NCI-H2107 (cell line): ENCODE measurements at places on chromosomes 3 and 15.

DNA sequence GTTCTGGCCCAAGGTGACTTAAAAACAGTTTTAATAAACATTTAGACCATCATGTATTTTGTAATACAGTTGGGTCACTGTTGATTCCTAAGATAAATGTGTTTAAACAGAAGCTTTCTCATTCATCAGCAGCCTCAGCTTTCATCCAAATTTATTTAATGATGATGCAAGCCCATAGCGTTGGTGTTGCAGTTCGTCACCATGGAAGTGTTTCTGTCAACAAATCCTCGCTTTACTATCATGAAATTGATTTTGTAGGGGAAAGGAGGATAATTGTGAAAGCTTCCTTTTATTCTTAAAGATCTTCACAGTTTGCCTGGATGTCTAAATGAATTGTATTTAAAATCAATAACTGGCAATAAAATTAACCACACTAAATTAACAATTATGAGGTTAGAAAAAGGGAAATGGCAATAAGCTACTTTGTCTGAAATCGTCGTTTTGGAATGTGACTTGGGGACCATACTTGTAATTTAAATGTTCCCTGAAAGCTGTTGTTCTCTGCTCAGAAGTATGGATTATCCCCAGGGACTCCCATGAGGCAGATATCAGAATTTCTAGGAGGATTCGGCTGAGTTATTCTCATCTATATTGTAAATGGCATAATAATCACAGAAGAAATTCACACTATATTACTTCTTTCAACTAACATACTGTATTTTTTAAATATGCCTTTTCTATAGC lies 29.0 kb downstream of the CMSS1 start:
- DNase-seq = no peak

DNA sequence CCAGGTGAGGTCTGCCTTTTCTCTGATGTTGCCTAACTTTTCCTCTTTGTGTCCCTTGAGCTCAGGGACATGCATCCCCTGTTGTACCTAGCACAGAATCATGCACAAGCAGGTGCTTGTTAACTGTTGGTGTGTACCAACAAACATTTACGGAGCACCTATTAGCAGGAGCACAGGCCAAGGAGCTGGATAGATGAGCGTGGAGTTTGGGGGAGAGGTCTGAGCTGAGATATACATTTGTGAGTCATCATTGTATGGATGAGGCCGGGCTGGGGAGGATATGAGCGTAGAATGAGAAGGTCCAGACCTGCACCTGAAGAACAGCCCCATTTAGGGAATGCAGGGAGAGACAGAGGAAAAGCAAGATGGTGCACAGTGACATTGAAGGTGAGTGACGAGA lies 53.4 kb downstream of the SMAD3 start:
- no peak for DNase-seq

GRCh38 chr3:61448378-61448777 lies 113.0 kb upstream of the PTPRG start:
- no peak for DNase-seq

DNA sequence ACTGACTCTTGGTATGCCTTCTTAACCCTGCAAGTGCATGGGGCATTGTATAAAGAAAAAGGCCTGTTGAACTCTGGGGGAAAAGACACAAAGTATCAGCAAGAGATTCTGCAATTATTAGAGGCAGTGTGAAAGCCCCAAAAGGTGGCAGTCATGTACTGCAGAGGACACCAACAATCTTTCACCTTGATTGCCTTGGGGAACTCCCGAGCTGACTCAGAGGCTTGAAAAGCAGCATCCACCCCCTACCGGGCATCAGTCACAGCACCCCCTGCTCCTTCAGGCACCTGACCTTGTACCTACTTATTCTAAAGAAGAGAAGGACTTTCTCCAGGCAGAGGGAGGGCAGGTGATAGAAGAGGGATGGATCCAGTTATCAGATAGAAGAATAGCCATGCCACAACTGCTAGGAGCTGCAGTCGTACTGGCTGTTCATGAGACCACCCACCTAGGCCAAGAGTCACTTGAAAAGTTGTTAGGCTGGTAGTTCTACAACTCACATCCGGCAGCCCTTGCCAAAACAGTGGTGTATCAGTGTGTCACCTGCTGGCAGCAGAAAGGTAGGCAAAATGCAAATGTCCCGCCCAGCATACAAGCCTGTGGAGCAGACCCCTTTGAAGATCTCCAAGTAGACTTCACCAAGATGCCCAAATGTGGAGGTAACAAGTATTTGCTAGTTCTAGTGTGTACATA lies 241.6 kb upstream of the CNTN6 start:
- no peak for DNase-seq

- DNase-seq = no peak
Observed at GRCh38 chr3:41247055-41248004, 48.0 kb downstream of the CTNNB1 start.

- DNase-seq = no peak
Observed at GRCh38 chr15:26887926-26888666, 21.2 kb downstream of the GABRA5 start.

GRCh38 chr3:133620066-133620784 lies 41.5 kb downstream of the TOPBP1 start:
- no peak for DNase-seq

GRCh38 chr15:32957219-32957618 lies 237.3 kb downstream of the FMN1 start:
- DNase-seq = no peak

- DNase-seq = no peak
Observed at GRCh38 chr15:26967719-26968269, 3.2 kb upstream of the GABRG3 start.

GRCh38 chr3:119676020-119676419 lies 1.2 kb downstream of the COX17 start:
- no peak for DNase-seq

DNA sequence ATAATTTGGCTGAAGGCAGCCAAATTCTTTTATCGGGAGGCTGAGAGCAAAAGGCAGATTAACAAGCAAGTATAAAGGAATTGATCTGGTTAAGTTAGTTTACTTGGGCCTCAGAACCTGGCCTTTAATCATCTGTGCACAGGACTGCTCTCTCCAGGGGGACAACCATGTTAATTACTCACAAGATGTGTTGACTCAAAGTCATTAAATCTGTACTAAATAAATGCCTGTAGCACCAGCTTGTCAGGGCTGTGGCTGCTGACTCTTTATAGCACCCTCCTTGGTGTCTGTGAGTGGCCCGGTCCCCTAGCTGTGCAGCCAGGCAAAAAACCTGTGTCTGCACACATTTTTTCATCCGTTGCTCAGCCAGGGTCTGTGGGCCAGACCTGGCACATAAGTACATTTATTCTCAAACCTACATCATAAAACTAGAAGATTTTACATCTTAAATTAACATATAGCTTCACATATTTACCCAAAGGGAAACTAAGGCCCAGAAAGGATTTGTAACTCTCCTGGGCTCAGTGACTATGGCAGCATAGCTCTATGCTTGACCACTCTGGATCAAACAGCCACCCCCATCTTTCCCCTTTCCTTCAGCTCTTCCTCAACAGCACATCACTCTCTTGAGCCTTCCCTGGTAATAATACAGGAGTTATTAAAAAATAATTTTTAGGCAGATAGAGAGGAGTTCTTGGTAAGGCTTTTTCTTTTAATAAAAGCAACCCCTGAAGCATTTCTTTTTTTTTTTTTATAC lies 51.4 kb downstream of the NCEH1 start:
- no peak for DNase-seq

DNA sequence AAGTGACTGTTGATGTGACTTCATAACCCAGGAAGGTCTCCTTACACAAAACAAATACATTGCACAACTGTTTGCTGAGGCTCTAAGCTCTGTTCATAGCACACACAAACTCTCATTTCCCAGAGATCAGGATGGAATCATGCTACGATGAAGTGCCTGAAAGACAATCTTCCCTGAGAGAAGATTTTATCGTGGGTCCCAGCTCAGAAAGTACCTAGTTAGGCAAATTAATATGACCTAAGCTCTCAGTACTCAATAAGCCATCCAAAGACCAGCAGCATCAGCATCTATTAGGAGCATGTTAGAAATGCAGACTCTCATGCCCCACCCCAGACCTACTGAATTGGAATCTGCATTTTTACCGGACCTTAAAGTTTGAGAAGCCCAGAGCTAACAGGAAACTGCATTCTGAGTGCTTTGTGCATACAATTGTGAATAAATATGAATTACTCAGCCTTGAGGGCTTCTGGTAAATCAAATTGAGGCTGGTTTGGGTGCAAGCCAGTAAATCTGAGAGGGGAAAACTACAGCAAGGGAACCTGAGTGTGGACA lies 161.5 kb upstream of the C2CD4B start:
- DNase-seq = no peak

DNA sequence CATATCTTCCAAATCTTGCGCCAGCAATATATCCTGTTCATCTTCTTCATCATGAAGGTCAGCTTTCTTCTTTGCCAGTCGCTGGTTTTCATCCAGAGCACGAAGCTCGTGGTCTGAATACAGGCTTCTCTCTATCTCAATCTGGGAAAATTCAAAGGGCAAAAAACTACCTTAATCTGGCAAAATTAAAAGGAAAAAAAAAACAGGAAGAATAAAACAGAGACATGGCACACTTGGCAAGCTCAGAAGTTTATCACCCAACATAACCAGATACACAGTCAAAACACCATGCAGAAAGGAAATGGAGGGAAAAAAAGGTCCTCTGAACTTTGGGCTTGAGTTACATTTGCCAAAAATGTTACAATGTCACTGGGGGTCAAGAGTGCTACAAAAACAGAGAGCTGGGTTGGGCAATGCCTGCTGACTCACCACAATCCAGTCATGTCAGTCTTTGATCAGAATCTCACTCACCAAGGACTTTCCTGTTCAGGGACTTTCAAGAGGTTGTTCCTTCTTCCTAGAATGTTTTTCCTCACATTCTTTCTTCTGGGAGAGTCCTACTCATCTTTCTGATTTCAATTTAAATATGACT lies 1.5 kb downstream of the MRPL46 start:
- no peak for DNase-seq

- no peak for DNase-seq
Observed at GRCh38 chr3:184568924-184569829, 7.6 kb downstream of the EPHB3 start.

DNA sequence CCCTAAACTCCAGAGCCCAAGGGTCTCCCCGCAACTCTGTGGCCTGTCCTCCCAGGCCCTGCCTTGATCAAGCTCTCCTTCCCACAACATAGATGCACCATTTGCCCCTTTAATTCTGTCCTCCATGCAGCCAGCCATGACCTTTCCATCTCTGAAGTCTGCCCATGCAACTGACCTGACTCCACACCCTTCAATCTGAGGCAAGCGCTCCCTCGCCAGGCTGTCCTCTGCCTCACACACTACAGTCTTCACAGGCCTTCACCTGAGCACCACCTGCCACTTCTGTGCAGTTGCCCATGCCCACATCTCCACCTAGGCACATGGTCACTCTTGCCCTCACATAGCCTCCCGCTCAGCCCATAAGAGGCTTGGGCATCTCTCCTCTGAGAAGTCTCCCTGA lies 244.0 kb downstream of the OCA2 start:
- DNase-seq = no peak

DNA sequence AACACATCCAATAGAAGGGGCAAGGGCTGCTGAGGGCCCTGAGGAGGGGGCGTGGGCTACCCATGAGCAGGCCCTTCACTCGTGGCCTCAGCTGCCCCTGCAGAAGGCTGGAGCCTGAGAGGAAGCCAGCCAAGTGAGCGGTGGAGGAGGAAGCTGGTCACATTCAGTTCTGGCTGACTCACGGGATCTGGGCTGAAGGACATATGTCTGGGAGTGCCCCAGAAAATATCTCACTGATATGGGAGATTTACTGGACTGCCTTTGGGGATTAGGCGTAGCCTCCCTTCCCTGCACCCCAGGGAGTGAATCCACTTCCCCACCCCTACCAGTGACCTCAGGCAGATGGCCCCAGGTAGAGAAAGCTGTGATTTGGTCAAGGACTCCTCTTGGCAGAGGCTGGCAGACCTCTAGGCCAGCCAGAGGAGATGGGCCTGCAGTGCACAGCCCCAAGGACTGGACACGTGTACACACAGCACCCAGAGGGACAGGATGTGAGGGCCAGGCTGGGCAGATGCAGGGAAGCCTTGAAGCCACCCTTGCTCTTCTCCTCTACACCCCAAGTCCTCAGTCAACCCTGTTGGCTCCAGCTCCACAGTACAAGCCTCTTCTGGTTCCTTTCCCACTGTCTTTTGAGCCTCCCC lies 14.2 kb upstream of the ANKDD1A start:
- DNase-seq = no peak

DNA sequence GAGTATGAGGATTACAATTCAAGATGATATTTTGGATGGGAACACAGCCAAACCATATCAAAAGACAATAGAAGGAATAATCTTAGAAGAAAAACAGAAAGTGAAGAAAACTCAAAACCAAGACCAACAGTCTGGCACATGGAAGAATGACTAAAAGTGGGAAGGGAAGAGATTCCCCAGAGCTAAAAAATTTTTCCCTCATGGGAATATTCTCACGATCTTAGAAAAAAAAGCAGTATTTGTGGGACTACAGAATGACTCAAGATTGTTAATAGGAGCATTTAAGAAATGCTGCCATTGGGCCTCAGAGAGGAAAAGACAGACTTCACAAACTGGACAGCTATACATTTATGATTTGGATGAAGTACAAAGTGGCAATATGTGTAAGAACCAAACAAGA lies 18.3 kb downstream of the OSTN start:
- DNase-seq = no peak

DNA sequence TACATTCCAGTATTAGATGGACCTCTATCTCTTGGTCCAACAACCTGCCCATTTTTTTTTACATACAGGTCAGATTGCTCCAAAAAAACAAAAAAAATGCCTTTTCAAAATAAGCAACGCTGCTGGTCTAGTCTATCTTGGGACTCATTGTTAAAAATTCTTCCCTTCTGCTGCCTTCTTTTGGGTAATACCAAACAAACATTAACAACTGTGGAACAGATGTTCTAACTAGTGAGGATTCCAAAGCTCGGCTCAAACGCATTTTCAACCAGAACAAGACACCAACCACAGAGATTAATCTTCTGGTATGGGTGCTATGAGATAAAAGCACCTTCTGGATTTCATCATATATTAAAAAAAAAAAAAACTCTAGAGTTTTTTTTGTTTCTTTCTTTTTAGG lies 24.7 kb downstream of the ARHGAP31 start:
- no peak for DNase-seq

DNA sequence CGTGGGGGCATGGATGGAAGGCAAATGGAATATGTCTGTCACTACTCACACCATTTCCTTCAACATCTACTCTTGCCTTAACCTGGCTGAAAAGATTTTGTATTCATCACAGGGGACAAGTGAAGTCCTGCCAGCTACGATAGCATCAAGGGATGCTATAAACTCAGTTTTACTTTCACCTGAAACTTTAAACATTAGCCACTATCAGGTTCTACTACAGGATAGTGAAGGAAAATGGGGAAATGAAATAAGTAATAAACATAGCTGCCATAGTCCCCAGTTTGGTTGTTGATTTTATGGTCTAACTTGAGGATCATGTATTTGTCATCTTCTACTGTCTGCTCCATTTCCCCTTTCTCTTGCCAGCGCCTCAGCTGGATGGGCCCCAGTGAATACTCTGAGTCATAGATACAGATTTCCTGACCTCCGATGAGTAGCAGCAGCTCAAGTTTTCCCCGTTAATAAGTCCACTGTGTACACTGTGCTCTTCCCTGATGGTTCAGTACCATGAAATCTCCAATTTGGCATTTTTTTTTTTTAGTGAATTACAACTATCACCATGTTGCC lies 338.2 kb upstream of the SLCO3A1 start:
- DNase-seq = no peak

GRCh38 chr3:100753846-100754245 lies 44.6 kb downstream of the TFG start:
- no peak for DNase-seq
